Activated T-helper 1 cell treated with anti-CD3 and anti-CD28 coated beads, Interleukin-2, amount 50 U/mL, for 16 hours (primary cell): ENCODE measurements at places on chromosomes 5 and 9.
A peak's percentile ranks its signal among the peaks of the same experiment; 100 is the strongest.

DNA sequence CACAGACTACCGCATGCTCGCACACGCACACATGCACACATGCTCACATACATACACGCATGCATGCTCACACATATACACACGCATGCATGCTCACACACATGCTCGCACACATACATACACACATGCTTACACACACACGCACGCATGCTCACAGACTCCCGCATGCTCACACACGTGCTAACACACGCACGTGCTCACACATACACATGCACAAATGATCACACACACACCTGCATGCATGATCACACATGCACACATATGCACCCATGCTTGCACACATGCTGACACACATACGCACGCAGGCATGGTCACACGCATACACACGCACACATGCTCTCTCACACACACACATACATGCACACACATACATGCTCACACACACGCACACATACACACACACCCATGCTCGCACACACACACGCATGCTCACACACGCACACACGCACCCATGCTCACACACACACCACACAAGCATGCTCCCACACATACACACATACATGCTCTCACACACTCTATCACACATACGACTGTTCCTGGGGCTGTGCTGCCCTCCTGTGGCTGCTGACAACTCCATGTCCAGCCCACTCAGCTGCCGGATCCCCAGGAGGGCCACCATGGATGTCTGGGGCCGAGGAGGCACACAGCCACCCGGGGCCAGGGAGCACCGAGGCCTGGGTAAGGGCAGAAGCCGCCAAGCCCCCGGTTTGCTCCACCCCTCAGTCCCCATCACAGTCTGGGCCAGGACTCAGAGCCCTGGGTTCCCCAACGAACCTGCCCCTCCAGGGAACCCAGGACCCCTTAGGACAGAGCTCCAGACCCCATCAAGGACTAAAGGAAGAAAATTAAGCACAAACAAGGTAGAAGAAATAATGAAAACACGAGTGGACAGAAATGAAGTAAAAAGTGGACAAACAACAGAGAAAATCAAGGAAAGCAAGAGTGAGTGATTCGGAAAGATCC, 31.4 kb upstream of the EGFL7 start:
- peak; percentile 67 for DNase-seq

GRCh38 chr9:109311286-109311685, 9.6 kb downstream of the EPB41L4B start:
- DNase-seq: no peak

DNA sequence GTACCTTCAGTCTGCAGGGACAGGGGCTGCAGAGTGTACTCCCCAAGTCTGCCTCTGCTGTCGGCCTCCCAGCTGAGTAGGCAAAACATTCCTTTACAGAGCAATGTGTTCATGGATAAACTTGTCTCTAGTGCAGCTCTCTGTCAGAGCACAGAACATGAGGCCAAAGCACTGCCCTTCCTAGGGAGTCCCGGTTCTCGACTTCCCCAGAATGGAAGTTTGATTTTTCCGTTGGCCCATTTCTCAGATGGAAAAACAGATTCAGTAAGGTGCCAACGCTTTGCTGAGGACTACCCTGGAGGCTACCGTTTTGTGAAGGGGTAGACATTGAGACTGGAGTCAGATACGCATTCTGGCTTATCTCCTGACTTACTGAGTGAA, 422 bp upstream of the TRIM32 start:
- DNase-seq: no peak

GRCh38 chr5:2574155-2574554, 177.3 kb downstream of the IRX2 start:
- DNase-seq: no peak

DNA sequence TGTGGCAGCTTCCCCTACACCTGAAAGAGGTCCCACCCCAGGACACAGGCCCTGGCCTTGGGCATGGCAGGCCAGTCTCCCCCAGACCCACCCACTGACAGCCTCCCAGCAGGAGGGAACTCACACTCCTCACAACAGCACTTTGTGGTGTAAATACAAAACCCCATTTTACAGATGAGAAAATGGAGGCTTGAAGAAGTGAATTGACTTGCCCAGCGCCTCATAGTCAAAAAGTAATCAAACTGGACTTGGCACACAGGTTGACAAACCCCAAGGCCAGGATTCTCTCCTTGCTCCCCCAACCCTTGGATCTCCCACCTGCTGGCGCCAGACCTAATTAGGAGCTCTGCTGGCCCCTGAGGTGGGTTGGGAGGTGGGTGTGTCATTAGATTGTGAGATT, 29.2 kb upstream of the NEK6 start:
- DNase-seq: no peak
